Right kidney (tissue), 9 donors: ENCODE measurements at places on chromosomes 2 and 18.
A peak's percentile ranks its signal among the peaks of the same experiment; 100 is the strongest.

DNA sequence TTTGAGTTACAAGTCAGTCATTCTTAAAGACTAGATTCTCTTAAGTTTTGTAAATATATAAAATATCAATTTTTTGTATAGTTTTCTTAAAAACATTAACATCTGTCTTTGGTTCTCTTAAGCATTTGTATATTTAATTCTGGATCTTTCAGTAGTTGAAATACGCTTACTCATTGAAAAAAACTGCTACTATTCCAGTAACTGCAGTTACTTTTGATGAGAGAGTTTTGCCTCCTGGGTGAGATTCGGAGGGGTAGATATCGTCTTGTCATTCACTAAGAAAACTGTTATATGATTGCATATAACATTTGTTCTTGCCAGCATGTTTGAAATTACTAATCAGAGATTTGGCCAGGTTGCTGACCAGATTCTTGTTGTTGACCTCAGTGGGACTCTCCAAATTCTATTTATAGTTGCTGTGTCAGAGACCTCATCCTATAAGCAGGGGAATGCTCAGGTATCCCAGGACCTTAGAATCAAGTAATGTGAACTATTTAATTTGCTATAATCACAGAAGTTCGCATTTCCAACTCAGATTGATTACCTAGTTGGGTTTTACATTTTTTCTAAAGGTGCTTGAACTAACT, 7.9 kb downstream of the AGPS start:
- no peak for DNase-seq

- no peak for DNase-seq
Measured at GRCh38 chr2:68819556-68819955, 51.6 kb downstream of the BMP10 start.

- DNase-seq: no peak
Measured at GRCh38 chr18:11037533-11038240, 111.7 kb downstream of the PIEZO2 start.

DNA sequence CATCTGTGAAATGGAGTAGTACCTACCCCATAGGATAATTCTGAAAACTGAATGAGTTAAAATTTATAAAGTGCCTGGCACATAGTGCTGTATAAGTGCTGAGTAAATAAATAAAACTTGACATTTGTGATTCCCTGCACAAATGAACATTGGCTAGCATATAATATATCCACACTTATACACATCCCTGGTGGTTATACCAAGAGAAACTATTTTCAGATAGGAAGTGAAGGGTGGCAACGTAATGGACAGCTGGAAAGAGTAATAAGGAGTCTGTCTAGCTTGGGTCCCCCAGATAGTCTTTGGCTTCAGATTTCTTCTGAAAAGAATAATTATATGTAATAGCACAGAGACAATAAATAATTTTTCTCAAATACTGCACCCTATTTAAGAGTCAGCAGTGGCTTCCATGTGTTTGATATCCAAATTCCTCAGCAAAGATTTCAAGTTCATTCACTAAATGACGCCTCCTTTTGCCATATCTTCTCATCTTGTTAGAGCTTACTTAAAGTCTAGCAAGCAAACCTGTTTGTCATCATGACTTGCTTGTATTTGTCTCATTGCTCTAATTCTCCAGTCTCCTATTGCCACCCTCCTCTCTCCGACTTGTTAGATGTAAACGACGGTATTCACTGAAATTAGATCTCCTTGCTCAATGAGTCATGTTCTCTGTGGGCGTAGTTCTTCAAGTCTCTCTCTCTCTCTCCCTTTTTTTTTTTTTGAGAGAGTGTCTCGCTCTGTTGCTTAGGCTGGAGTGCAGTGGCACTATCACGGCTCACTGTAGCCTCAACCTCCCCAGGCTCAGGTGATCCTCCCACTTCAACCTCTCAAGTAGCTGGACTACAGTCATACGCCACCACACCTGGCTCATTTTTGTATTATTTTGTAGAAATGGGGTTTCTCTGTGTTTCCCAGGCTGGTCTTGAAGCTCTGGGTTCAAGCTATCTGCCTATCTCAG, 8.7 kb upstream of the ADGRF3 start:
- DNase-seq: peak; percentile 25

GRCh38 chr2:236086971-236087465, 81.2 kb downstream of the GBX2 start:
- no peak for DNase-seq

DNA sequence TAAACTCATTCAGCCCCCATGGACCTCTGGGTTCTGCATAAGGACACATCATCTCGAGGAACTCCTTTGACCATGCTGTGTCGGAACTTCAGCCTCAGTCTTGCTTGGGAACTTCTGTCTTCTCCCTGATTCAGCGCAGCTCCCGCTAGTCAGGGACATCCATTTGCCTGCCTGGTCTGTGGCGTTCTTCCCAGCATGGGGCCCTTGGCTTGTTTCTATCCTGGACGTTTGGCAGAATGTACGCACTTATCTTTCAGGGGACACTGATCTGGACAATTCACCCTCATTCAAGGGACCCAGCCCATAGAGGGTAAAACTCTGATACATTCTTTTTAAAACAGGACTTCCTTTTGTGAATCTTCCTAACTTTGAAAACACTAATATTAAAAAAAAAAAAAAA, 75.8 kb upstream of the WIPF1 start:
- no peak for DNase-seq

GRCh38 chr2:135150725-135151124, 98.6 kb downstream of the RAB3GAP1 start:
- DNase-seq: no peak

DNA sequence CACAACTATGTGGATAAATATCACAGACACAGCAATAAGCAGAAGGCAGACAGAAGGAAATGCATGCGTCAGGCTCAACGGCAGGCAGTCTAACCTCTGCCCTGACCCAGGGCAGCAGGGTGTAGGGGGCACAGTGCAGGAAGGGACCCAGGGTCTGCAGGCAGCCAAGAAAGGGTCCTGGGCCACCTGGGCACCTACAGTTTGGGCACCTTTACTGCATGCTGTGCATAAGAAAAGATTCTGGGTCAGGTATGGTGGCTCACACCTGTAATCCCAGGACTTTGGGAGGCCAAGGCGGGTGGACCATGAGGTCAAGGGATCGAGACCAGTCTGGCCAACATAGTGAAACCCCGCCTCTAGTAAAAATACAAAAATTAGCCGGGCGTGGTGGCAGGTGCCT, 17.7 kb downstream of the PASK start:
- no peak for DNase-seq

DNA sequence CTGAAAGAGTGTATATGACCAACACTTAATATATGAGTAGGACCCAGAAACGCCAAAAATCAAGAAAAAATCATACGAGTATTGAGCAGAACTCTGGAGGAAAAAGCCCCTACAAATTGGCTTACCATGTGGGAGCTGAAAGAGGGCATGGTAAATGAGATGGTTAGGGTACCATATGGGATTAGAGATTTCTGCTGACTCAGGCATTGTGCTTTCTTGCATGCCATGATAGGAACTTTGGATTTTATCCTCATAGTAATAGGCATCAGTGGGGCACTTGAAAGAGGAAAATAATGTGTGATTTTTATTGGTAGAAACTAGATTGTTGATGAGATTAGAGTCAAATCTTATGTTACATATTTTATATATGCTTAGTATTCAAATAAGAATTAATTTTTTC, 271.1 kb downstream of the CBLN2 start:
- no peak for DNase-seq

DNA sequence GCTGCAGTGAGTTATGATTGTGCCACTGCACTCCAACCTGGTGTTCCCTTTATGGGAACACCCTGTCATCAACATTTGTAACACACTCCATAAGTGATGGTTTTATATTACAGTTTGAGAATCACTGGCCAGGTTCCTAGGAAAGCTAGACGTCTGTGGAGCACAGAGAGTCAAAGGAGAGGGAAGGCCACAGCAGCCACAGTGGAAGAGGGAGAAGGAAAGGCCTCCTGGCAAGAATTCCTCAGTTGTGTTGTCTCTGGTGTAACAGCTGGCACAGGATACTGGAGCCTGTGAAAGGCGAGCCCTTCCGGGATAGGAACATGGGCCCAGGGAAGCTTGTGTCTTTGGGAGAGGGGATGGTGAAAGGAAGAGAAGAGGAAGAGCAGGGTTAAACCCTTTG, 360.5 kb upstream of the PIK3C3 start:
- no peak for DNase-seq

DNA sequence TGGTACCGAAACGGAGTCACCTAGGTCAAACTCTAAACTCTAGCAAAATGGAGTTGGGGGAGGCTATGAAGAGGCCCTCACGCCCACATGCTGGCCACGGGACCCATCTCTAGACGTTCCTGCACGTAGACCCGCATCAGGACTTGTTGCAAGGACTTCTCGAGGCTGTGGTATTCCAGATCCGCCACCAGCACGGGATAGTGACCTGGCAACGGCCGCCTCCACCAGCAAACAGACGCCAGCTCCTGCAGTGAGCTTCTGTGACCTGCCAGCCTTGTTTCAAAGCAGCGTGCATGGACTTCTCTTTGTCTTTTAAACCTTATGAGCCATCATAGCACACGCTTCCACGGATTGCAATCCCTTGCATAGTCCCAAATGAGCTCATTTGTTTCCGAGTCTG, 40.3 kb upstream of the RALBP1 start:
- no peak for DNase-seq

DNA sequence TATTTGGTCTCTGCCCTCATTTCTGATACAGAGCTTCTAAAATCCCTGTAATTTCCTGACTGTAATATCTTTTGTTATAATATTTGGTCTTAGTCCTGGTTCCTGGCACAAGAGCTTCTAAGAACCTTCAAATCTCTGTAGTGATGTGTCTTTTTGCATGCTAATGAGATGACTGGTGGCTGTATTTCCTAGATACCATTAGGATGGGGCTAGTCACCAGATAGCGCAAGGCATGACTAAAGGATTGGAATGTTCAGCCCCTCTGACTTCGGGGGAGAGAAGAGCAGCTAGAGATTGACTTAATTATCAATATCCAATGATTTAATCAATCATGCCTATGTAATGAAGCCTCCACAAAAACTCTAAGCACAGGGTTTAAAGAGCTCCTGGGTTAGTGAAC, 620.8 kb upstream of the ACVR2A start:
- no peak for DNase-seq

DNA sequence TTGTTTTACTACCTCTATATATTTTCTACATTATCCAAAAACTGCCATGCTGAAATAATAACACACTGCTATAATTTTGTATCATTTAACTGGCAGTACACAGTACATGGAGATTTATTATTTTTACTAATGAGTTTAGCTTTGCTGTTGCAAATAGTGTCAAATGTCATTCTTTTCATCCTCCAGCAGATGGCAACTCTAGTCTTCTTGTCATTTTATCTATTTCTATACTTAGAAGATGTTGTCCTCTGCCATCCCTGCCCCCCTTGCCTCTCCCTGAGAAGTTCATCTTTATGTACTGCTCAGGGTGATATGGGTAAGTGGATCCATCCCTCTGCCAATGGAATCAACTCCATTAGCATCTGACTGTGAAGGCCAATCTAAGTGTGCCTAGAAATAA, 21.7 kb upstream of the LRRTM1 start:
- DNase-seq: peak; percentile 19

DNA sequence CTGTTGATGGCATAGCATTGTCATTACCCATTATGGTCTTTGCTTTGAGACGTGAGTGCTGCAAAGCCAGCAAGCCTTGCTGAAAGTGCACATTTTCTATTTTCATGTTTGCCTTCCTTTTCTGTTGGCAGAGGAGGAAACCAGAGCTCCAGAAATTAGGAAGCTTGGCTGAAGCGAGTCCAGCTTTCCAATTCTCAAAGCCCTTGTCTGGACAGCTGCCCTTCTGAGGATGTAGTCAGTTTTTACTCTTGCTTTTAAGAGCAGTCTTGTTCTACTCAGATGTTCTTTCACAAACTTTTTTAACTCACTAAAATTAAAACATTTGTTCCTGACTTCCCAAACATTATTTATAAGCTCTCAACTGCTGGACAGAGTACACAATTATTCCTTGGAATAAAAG, 93.8 kb downstream of the ICOS start:
- no peak for DNase-seq

- no peak for DNase-seq
Measured at GRCh38 chr18:26579941-26580618, 31.7 kb upstream of the KCTD1 start.

- DNase-seq: no peak
Measured at GRCh38 chr2:17101091-17101490, 417.1 kb downstream of the RAD51AP2 start.

DNA sequence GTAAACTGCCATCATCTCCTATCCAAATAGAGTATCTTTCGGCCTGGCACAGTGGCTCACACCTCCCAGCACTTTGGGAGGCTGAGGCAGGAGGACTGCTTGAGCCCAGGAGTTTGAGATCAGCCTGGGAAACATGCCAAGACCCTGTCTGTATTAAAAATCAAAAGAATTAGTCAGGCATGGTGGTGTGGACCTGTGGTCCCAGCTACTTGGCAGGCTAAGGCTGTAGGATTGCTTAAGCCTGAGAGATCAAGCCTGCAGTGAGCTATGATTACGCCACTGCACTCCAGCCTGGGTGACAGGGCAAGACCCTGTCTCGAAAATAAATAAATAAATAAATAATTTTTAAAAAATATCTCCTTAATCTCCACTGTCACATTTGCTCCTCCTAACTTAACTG, 14.7 kb upstream of the ARPC2 start:
- no peak for DNase-seq

GRCh38 chr2:206572725-206573124, 69.6 kb upstream of the FAM237A start:
- DNase-seq: no peak

GRCh38 chr18:79897940-79898625, 53.4 kb downstream of the SLC66A2 start:
- no peak for DNase-seq

DNA sequence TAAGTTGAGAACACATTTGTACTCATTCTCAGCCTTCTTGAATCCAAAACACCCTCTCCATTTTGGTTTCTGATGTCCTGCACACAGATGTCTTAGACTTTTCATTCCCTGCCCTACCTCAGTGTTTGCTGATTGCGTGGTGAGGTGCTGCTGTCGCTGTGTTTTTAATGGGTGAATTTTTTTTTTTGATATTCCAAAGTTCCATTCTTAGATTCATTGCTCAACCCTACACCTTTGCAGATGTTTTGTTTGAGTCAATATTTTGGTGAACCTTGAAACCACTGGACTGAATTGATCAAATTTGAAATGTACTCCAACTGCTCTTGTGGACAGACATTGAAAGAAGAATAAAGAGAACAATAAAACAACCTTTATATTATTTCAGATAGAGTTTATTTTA, 130.4 kb upstream of the DSEL start:
- no peak for DNase-seq
